Natural killer cell (primary cell): ENCODE measurements at places on chromosomes 13 and 19. TPM values are rescaled to one million over a fixed set of nuclear protein-coding genes. Genes with fewer than 3 reads are reported as not detected.
A peak's percentile ranks its signal among the peaks of the same experiment; 100 is the strongest.

COMP gene
- total RNA-seq: not detected

SLC25A41 gene
- not detected for total RNA-seq

CDX2 gene
- not detected for total RNA-seq

TRIM13 gene
- 20.6 TPM for total RNA-seq

NCAN gene
- not detected for total RNA-seq

CCDC122 gene
- 2.1 TPM for total RNA-seq

IQCN gene
- 19.4 TPM for total RNA-seq

ERICH6B gene
- not detected for total RNA-seq

S1PR2 gene
- 6.8 TPM for total RNA-seq

PRRG2 gene
- total RNA-seq: 0.56 TPM

ZNF358 gene
- 9.8 TPM for total RNA-seq

GRCh38 chr19:11261431-11261970 lies 823 bp downstream of the DOCK6 start:
- no peak for DNase-seq

DNA sequence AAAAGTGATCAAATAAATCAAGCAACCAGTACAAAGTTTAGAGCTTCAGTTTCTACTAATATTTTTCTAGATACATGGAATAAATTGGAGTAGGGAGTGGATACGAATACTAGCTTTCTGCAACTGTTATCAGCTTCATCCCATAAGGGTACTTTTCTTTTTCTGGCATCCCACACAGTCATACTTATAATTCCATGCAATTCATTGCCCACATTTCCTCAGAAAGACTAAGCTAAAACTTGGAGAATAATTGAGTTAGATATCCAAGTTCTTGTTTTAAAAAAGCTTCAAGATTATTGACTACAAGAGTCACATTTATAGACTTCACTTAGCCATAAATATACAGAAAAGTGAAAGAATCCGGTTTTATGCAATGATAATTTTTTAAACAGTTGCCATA lies 186.9 kb downstream of the OLFM4 start:
- no peak for DNase-seq

DNA sequence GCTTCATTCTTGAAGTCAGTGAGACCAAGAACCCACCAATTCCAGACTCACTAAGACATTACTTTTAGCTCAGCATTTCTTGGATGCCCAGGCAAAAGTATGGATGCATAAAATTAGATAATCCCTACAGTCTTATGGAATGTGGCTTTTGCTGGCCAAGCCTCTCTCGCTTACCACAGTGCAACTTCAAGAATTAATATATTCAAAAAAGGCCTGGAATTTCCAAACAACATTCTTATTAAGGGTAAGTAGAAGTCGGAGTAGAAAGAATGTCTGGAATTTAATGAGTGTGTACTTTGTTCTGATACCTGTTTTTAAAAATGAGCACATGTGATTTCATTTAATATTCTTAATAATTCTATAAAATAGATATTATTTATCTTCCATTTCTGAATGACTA lies 302.4 kb upstream of the TMTC4 start:
- no peak for DNase-seq

DNA sequence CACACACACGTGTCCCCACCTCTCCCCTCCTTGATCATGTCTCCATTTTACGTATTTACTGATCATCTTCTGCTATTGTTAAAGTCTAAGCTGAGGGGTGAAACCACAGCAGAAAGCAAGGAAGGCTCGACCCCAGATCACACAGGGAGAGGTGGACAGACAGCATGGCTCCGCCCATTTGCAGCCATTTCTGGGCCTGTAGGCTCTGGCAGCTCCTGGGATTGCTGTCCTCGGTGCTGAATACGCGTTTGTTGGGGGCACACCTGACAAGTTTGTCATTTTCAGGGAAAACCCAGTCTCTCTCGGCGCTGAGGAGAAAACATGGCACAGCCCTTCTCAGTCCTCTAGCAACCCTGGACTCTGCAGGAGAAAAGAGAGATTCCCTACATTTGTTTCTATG lies 8.0 kb downstream of the TMEM86B start:
- no peak for DNase-seq

DNA sequence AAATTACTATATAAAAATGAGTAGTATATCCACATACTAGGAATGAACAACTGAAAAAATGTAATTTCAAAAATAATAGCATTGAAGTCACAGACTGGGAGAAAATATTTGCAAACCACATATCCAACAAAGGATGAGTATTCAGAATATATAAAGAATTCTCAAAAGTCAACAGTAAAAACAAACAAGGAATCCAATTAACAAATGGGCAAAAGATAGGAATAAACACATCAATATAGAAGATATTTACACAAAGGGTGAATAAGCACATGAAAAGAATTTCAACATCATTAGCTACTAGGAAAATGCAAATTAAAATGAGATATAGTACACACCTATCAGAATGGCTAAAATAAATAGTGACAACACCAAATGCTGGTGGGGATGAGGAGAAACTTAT lies 37.0 kb downstream of the MYCBP2 start:
- DNase-seq: no peak

- DNase-seq: no peak
Observed at GRCh38 chr19:21233691-21234090, 91.9 kb downstream of the ZNF431 start.

GRCh38 chr13:81446441-81446840 lies 1105.5 kb upstream of the SPRY2 start:
- no peak for DNase-seq

GRCh38 chr19:7917267-7918061 lies 2.7 kb upstream of the SNAPC2 start:
- DNase-seq: peak; percentile 78

DNA sequence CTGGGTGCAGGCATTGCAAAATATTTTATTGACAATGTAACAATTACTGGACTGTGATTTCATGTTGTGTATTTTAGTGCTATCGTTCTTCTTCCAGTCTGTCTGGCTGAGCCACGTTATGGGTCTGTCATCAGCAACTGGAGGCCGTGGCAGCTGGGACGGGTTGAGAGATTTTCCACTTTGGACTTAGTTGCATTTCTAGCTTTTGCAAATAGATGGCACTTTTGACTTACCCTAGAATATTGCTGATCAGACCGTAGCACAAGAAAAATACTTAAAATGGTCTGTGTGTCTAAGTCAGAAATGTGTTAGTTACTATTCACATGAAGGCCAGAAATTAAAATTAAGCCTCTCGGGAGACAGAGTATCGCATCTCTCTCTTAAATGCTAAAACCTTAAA lies 211.1 kb downstream of the TEX29 start:
- no peak for DNase-seq

DNA sequence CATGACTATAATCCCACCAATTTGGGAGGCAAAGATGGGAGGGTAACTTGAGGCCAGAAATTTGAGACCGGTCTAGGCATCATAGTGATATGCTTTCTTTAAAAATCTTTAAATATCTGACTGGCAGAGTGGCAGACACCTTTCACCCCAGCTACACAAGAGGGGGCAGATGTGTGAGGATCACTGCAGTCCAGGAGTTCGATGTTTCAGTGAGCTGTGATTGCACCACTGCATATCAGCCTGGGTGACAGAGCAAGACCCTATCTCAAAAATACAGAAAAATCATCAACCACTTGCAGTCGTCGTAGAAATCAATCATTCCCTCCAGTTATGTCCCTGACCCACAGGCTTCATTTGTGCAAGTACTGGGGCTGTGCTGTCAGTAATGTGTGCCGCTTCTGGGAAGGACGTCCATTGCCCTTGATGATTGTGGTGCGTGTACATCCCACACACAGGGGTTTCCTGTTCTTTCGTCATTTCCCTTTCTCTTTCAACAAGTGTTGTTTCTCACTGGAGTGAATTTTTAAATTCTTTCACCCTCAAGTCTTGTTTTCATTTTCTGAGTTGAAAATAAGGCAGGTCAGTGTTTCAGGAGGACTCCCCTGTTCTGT lies 1.4 kb downstream of the LGALS14 start:
- DNase-seq: no peak

GRCh38 chr19:9565900-9566705 lies 18.2 kb downstream of the ZNF121 start:
- DNase-seq: no peak

DNA sequence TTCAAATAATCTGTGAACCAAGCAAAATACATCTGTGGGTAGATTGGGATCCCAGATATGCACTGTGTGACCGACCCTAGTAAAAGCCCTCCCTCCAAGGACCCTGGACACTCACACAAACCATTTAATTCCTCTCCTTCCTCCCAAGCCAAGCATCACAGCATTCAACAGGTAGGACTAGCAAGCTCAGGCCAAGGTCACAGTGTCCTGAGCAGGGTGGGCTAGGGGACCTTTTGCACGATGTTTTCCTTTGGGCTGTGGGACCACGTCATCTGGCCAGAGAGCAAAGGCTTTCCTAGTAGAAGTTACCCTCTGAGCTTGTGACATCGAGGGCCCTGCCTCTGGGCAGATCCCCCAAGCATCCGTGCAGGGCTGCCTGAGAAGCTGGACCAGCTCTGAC lies 297.6 kb upstream of the ZNF507 start:
- DNase-seq: no peak

GRCh38 chr19:18574691-18575291 lies 3.1 kb downstream of the UBA52 start:
- DNase-seq: no peak

GRCh38 chr13:27388241-27388640 lies 36.2 kb upstream of the GTF3A start:
- DNase-seq: no peak

GRCh38 chr13:49314344-49314882 lies 66.7 kb downstream of the CDADC1 start:
- DNase-seq: no peak

DNA sequence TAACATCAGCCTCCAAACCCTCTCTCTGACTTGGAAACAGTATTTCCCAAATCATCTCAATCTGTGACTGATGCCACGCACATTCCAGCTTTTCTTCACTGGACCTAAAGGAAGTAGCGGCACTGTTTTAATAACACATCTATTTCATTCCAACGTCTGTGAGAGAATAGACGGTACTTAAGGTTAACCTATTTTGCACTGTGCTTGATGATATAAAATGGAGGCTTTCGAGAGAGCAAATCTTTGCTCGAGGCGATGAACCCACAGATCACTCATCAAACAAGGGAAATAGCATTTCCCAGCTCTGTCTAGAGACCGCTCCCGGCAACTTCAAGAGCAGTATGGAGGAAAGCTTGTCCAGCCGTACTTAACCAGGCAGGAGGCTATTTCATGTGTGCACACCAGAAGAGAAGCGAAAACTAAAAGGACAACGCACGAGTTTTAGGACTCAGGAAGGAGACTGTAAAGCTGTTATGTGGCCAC lies 2.9 kb downstream of the UBL3 start:
- DNase-seq: peak; percentile 42

GRCh38 chr13:73757481-73758233 lies 376.5 kb downstream of the KLF12 start:
- DNase-seq: no peak

DNA sequence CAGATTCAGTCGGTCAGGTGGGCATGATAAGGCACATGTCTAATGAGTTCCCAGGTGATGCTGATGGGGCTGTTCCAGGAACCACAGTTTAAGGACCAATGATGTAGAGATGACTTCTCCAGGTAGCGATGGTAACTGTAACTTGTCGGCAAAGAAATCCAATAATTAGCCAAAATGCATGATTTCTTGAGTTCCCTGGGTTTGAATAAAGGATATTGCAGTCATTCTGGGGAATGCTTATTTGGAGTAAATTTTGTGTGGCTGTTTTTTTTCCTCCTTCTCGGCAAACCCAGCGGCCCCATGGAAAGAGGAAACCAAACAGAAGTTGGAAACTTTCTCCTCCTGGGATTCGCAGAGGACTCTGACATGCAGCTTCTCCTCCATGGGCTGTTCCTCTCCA lies at the start of gene OR7C2:
TSS of gene OR7C2 (plus strand) at position 301 of the 400 bp plus-strand sequence. CDS start at position 301, 0 bp downstream.
- no peak for DNase-seq

DNA sequence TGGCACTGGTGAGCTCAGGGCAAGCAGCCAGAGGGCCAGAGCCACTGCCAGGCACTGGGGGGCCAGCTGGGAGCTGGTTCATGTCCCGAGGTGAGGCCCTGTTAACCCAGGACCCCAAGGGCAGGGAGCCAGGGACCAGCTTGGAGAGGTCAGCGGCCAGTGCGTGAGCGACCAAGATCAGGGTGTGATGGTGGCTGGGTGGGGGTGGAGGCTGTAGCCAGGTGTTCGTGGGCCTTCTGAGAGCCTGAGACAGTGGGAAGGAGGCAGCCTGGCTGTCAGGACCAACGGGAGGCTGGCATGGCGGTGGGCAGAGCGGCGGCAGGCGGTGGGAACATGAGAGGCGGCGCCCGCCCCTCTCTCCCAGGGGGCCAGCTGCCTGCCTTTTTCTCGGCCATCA lies 8.1 kb upstream of the KPTN start:
- DNase-seq: no peak

DNA sequence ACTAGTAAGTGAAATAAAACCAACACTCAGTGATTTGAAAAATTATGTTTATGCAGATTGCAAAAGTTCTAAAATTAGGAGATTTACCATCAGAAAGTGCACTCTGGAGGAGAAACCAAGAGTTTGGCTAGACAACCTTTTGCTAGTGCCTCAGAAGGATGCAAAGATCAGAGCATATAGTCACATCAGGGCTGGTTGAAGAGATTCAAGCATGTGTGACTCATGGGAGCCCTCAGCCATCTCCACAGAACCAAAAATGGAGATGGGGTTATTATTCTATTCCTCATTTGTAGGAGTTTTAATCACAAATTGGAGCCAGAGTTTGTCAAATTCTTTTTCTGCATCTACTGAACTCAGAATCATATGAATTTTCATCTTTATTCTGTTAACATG lies 32.9 kb upstream of the OXGR1 start:
- DNase-seq: no peak

DNA sequence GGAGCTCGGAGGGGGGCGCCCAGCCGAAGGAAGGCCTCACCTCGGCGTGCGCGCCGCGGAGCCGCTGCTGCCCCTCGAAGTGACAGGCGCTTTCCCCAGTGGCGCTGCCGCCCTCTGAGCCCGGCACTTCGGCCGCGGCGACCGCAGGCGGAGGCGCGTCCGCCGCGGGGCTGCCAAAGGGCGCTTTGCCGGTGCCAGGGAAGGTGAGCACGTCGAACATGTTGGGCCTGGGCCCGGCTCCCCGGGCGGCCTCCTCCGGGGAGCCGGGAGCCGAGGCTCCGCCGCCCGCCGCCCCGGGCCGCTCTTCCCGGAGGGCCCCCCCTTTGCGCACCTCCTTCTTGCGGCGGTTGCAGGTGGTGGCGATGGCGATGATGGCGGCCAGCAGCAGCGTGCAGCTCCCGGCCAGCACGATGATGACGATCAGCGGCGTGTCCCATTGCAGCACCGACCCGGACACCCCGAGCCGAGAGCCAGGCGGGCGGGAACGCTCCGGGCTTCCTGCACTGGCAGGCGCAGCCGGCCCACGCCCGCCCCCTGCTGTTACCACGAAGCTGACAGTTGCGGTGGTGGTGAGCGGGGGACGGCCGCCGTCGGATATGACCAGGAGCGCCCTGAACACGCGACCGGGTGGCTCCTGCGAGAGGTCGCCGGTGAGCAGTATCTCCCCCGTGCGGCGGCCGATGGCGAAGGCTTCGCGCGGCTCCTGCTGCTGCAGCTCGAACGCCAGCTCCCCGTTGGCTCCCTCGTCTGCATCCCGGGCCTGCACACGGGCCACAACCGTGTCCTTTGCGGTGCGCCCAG lies 2.5 kb downstream of the PCDH8 start:
- DNase-seq: no peak

- no peak for DNase-seq
Observed at GRCh38 chr19:46514589-46515289, 19.1 kb upstream of the PNMA8B start.
